ENCODE measurements at places on chromosomes 16 and 17. TPM values are rescaled to one million over a fixed set of nuclear protein-coding genes. Genes with fewer than 3 reads are reported as not detected.

Gene SKAP1
- not detected for total RNA-seq

Gene NPIPB6
- not detected for total RNA-seq

Gene TVP23A
- total RNA-seq = not detected

Gene CIBAR2
- total RNA-seq = not detected

Gene TEX19
- total RNA-seq = not detected

Gene PRSS27
- 2.6 TPM for total RNA-seq

Gene NTN1
- 4.8 TPM for total RNA-seq

Gene TBC1D26
- not detected for total RNA-seq

Gene BEAN1
- 1.7 TPM for total RNA-seq

Gene NACA2
- not detected for total RNA-seq

Gene KCNG4
- total RNA-seq = not detected

GRCh38 chr17:71176331-71176730 is 944.5 kb upstream of the SOX9 start:
- DNase-seq = no peak

GRCh38 chr16:1054660-1055556 is 17.6 kb upstream of the SSTR5 start:
- DNase-seq = no peak

DNA sequence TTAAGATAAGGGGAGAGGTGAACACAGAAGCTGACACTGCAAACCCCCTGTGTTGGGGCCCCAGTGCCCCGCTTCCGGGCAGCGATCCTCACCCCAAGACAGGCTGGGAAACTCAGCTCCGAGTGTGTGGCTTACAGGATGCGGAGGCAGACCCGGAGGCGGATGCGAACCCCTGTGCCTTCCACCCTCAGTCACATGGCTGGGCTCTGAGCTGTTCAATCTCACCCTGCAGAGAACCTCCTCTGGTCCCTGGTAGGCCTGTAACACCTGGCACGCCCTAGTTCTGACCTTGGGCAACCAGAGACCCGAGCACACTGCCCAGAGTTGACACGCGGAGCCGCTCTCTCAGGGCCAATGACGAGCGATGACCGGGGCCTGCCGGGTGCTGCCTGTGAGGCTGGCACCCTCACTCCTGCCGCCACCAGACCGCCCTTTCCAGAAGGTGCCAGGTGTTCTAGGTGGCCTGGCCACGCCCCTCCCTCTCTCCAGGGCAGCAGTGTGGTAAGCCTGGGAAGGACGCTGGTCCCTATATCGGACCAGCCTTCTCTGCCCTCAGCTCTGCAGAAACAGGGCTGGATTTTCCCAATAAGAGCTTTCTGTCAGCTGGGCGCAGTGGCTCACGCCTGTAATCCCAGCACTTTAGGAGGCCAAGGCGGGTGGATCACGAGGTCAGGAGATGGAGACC is 23.3 kb downstream of the MEAK7 start:
- DNase-seq = no peak

GRCh38 chr17:66146394-66146793 is 45.5 kb downstream of the CEP112 start:
- DNase-seq = no peak

DNA sequence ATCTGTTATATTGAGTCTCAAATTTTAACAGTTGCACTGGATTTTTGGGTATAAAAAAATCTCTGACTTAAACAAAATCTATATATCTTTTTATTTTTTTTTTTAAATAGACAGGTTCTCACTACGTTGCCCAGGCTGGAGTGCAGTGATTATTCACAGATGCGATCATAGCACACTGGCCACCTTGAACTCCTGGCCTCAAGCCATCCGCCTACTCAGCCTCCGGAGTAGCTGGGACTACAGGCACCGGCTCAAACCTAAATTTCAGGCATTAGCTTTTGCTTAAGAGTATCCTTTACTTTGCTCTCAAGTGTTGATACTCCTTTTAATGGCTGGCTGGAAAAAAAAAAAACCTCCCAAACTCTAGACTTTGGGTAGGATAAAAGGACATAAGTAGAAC is 61.6 kb downstream of the RPGRIP1L start:
- no peak for DNase-seq

DNA sequence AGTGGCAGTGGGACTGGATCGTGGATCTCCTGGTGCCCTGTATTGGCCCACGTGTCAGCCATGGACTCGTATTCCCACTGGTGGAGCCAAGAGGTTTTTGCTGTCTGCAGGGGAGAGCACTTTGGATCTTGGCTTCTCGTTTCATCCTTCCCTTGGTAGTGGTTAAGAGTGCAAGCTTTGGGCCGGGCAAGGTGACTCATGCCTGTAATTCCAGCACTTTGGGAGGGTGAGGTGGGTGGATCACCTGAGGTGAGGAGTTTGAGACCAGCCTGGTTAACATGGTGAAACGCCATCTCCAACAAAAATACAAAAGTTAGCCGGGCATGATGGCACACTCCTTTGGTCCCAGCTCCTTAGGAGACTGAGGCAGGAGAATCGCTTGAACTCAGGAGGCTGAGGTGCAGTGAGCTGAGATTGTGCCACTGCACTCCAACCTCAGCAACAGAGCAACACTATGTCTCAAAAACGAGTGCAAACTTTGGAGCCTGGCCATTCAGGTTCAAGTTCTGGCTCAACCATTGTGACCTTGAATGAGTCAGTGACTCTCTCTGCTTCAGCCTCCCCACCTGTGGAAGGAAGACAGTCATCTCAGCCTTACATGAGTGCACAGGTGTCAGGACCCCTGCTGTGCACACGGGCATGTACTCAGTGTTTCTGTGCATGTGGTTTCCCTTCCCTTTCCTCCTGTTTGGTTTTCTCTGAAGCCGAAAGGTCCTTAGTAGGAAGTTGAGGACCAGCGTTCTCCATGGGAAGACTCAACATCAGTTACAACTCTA is 57.4 kb downstream of the PLCG2 start:
- DNase-seq = no peak

- DNase-seq = no peak
Observed at GRCh38 chr16:48330841-48331192, 54.4 kb downstream of the SIAH1 start.

- no peak for DNase-seq
Observed at GRCh38 chr16:48459167-48459566, 74.0 kb upstream of the SIAH1 start.

DNA sequence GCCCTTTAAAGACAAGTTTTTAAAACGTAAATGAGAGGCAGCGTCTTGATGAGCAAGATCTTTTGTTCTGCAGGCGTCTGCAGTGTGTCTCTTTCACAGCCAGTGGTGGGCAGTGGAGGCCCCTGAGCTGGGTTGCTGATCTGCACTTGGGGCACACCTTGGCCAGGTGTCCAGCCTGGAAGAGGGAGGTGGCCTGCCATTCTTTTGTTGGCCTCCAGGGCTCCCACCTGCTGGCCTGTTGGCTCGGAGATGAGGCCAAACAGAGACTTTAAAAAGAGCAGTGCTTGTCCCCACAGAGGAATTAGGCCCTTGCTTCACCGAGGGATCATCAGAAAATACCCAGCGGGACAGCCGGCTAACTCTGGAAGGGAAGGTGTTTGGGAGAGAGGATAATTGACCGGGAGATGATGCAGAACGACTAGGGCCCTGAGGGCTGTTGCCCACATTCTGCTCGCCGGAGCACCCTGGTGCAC is 145.9 kb upstream of the PLCG2 start:
- DNase-seq = no peak

- DNase-seq = no peak
Observed at GRCh38 chr17:77388384-77389306, 247.9 kb downstream of the SEC14L1 start.

GRCh38 chr17:60586288-60586974 is 13.6 kb upstream of the PPM1D start:
- DNase-seq = no peak

DNA sequence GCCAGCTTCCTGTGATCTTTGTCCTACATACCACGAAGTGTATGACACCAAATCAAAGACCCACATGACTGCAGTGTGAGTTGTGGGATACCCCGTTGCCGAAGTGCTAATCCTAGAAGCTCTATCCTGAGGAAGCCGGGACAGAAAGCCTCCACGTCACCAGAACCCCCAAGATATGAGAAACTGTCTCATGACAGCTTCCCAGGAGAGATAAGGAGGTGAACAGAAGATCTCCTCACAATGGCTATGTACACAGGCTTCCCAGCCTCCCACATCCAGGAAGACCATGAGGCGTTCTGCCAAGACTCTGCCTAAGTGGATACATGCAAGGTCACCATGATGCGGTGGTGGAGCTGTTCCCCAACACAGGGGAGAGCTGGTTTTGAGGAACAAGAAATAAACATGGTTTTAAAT is 37.1 kb downstream of the TRIM25 start:
- no peak for DNase-seq

GRCh38 chr17:29138184-29138955 is 41.8 kb downstream of the MYO18A start:
- peak; percentile 47 for DNase-seq

GRCh38 chr17:34613064-34614019 is 34.0 kb downstream of the TMEM132E start:
- no peak for DNase-seq

DNA sequence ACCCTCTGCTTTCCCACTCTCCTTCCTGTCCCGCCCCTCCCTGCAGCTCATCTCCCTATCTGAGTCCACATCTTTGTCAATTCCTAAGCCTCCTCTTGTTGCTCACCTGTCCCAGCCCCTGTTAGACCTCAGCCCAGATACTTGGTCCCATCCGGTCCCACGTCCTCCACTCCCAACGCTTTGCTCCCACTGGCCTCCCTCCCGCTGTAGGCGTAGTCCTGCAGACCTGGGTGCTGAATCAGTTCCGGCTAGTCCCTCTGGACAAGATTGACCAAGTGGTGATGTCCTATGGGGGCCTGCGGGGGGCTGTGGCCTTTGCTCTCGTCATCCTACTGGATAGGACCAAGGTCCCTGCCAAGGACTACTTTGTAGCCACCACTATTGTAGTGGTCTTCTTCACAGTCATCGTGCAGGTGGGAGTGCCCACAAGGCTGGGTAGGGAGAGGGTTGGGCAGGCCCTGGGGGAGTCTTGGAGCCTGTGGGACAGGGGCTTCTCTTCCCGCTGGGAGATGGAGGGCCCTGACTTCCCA is 8.0 kb downstream of the SLC9A5 start:
- DNase-seq = no peak

DNA sequence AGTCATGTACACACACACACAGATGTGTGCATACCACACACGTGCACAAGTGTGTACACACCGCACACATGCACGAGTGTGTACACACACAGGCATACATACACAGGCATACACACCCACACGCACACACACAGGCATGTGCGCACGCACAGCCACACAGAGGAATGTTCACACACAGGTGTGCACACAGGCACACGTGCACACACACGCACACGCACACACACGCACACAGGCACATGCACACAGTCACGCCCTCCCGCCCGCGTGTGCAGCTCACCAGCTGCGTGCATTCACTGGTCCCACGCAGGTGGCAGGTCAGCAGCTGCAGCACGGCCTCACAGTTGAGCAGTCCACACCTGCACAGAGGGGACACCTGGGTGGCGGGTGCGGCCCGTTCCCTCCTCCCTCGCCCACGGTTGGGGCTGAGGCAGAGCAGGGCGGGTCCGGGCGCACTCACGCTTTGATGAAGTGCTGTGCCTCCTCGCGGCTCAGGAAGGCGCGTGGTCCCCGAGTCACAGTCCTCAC is 7.7 kb downstream of the TEPSIN start:
- no peak for DNase-seq

DNA sequence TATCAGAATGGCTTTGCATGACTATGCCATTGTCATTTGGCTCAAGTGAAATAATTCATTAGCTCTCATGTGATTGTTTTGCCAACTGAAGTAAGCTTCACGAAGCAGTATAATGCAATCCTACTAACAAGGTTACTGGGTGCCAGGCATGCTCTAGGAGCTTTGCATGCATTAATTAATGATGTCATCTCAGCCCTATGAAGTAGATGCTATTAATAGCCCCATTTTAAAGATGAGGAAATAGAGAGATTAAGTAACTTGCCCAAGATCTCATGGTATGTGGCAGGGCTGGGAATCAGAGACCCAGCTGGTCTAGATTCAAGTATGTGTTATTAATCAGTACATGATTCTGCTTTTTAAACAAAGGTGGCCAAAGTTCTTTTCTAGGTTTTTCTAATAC is 14.1 kb downstream of the KRT39 start:
- peak; percentile 44 for DNase-seq

- no peak for DNase-seq
Observed at GRCh38 chr17:82929011-82929622, 89.3 kb upstream of the ZNF750 start.

GRCh38 chr17:60223456-60223855 is 73.7 kb downstream of the CA4 start:
- DNase-seq = no peak

GRCh38 chr16:49836218-49836617 is 19.7 kb downstream of the ZNF423 start:
- no peak for DNase-seq

DNA sequence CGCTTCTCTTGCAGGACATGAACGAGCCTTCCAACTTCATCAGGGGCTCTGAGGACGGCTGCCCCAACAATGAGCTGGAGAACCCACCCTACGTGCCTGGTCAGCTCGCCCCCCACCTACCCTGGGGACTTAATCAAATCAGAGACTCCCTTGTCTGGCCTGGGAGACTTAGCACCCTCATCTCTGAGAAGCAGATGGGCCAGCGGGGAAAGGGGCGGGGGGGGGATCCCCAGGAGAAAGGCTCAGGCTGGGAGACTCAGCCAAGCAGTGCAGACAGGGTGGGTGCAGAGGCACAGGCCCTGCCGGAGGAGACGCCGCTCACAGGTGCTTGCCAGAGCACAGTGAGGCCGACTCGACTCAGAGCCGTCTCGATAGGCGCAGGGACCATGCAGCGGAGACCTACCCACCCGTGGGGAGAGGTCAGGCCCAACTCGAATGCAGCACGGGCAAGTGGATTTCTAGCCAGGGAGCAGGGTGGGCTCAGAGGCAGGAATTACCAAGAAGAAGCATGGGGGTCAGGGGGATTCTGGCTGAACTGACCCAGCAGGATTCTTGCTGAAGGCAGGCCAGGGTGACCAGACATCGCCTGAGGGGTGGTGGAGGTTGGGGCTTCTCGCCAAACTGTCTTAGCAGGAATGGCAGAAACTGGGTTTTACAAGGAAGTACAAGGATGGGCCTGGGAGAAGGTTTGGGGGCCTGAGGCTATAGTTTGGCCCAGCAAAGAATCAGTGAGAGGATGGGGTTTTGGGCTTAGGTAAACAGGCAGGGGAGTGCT is 9.7 kb downstream of the GAA start:
- no peak for DNase-seq

DNA sequence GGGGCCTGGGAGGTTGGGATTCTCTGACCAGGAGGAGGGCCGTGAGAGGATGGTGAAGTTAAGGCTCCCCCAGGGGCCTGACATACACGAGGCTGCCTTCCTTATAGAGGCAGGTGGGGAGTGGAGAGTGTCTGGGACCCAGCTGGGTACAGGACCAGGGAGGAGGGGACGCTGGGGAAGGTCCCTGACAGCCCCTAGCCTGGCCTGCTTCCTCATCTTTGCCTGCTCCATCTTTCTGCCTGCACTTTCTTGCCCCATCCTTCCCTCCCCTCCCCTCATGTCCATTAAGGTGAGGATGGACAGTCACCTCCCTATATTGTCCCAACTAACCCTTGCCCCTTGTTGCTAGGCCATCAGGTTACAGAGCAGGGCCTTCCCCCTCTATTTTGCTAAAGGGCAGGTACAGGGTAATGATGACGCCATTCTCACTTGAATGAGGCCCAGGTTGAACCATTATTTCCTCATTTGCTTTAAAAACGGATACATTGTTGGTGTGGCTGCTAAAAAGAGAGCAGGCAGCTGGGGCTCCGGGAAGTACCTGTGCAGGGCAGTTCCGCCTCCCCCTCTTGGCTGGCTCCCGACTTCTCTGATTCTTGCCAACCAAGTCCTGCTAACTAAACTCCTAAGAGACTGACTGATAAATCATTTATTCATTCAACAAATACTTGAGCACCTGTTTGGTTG is 1.3 kb downstream of the C17orf99 start:
- no peak for DNase-seq

GRCh38 chr17:81733507-81734404 is 21.7 kb downstream of the SLC25A10 start:
- peak; percentile 77 for DNase-seq

Data from A172 (cell line).